Stimulated activated CD8-positive, alpha-beta memory T cell treated with anti-CD3 and anti-CD28 coated beads, Interleukin-15, amount 100 ng/mL, for 4 hours (primary cell): ENCODE measurements at places on chromosomes 1 and 21.

- DNase-seq = no peak
Measured at GRCh38 chr1:178768423-178768822, 43.4 kb downstream of the RALGPS2 start.

DNA sequence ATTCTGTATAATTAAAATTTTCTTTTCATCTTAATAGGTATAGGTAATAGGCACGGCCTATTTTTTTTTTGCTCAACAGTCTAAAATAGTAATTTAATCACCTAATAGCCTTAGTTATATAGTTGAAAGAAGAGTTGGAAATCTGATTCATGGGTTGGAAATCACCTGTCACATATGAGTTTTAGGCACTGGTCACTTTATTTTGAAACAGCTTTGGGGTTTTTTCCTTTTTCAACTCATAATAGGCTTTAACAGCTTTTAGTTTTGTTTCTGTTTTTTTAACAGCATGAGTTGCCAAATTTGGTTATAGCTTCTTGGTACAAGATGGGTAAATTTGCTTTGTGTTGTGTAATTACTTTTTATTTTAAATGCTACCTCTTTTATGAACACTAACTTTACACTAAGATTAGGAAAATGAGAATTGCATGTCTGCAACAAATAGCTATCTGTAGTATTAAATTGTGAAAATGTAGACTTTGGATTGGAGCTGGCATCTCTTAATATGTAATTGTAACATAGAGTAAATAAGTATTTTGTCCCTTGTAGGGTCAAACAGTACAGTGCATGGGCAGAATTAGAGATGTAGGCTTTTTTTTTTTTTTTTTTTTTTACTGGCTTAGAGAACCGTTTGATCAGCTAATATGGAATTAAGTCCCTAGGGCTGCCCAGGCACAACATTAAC lies 109.8 kb downstream of the OSBPL9 start:
- no peak for DNase-seq

- DNase-seq = no peak
Measured at GRCh38 chr1:57424231-57425027, 569 bp upstream of the DAB1 start.

GRCh38 chr1:16133007-16133961 lies 22.6 kb downstream of the EPHA2 start:
- DNase-seq = no peak

- DNase-seq = no peak
Measured at GRCh38 chr1:223683586-223684487, 18.3 kb upstream of the CAPN8 start.

DNA sequence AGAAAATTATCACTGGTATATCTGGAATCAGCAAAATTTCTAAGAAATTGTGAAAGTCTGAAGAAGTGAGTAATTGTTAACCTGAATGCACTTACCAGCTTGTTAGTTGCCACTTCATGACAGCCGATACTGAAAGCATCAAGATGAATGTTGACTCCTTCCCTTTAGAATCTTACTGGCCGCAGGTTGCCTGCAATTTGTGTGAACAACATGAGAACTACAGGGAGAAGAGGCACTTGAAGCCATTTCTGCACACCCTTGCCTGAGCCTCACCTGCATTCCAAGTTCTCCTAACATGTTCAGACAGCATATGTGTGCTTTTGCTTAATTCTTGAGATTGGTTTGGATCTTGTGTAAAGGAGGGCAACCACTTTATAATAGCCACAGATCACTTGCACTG lies 59.2 kb upstream of the SSX2IP start:
- no peak for DNase-seq

DNA sequence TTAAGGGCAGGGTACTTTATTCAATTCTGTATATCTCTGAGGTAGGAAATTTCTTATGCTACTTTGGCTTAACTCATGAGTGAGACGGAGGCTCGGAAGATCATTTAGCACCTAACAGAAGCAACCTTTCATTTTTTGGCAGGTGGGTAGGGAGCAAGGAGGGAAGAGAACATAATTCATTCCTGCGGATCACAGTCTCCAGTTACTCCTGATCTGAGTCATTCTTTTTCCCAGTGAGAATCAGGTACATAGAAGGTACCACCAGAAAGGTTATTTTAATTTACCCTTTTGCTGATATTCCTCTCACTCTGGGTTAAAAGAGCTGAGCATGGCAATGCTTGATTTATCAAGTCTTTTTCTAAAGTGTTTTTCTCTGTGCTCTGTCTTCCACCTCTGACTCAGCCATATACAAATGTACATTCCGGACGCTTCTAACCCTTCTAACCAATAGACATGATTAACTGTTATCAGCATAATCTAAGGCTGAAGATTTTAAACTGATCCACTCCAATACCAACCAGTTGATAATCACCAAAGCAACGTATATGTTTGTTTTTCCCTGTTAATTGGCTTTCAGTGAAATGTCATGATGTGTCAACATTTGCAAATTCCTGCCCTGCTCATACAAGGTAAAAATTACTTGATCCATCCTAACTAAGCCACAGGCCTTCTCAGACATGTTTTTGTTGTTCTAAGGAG lies 271.7 kb downstream of the DUSP10 start:
- no peak for DNase-seq

DNA sequence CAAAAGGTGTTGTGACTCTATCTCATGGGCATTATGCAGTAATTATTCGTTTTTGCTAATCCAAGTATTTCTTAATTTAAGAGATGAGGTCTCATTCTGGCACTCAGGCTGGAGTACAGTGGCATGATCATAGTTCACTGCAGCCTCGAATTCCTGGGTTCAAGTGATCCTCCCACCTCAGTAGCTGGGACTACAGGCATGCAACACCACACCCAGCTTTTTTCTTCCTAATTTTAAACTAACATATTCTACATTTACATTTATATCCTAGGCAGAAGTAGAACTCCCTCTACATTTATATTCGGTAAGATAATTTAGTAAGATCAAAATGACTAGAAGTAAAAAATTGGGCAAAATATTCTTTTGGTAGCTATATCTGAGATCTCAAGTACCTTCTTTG lies 50.5 kb upstream of the RBM34 start:
- no peak for DNase-seq

GRCh38 chr1:156050376-156050775 lies 3.2 kb downstream of the UBQLN4 start:
- DNase-seq = no peak

DNA sequence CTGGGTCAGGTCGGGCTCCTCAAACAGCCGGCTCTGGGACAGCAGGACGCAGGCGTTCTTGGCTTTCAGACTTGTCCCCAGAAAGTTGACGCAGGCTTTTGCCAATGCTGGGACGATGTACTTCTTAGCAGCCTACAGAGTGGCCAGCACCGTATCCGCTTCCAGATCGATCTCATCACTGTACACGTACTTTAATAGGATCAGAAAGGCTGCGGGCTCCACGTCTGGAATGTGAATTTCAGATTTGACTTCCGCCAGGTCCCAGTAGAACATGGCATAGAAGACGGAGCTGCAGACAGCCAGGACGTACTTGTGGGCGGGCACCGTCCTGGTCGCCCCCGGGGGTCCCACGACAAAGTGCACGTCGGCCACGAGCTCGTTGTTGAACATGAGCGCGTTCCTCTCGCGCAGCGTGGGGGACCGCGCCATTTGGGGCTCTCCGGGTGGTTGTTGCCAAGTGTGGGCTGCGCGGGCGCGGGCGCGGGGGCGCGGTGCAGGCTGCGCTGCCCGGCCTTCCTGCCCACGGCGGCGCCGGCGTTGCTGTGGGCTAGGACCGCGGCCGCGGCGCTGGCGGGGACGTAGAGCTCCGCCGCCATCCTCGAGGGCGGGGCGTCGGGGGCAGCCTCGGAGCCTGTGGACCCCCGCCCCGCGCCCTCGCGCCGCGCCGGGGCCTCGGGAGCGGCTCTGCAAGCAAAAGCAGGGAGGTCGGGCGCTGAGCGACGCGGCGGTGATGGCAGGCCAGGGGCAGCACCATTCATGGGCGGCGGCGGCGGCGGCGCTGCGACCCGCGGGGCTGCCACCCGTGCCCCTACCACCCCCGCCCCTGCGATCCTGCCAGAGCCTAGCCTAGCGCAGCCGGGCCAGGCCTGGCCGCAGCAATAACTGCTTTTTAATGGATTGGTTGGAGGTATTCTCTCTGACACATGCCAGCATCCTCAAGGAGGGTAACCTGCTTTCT lies 10.6 kb downstream of the CNR2 start:
- DNase-seq = no peak

GRCh38 chr1:16151196-16151994 lies 4.5 kb downstream of the EPHA2 start:
- DNase-seq = no peak
